HEK293T (cell line): ENCODE measurements at places on chromosomes 3 and 15.
A peak's percentile ranks its signal among the peaks of the same experiment; 100 is the strongest.

DNA sequence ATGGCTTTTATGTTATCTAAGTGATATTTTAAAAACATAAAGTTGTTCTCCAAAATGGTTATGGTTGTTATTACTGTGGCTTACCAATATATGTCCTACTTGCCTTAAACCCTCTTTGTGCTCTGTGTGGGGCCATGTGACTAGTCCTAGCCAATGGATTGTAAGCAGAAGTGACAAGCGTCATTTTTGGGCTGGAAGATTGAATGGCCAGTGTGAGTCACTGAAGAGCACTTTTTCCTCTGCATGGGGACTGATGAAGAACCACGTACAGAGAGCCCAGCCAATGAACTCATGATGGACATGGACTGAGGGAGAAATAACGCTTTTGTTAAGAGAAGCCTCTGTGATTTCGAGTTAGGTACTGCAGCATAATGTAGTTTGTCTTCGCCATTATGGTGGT lies 332.7 kb downstream of the EDEM1 start:
- DNase-seq: no peak

- DNase-seq: no peak
Observed at GRCh38 chr3:171347301-171348039, 112.7 kb downstream of the TNIK start.

- no peak for DNase-seq
Observed at GRCh38 chr3:149245738-149246451, 24.3 kb upstream of the CP start.

GRCh38 chr15:80778964-80779657 lies at the start of gene CEMIP:
CEMIP (plus strand) TSS chr15:80779370; CDS start chr15:80873880, 94,510 bp downstream.
- peak; percentile 90 for DNase-seq

DNA sequence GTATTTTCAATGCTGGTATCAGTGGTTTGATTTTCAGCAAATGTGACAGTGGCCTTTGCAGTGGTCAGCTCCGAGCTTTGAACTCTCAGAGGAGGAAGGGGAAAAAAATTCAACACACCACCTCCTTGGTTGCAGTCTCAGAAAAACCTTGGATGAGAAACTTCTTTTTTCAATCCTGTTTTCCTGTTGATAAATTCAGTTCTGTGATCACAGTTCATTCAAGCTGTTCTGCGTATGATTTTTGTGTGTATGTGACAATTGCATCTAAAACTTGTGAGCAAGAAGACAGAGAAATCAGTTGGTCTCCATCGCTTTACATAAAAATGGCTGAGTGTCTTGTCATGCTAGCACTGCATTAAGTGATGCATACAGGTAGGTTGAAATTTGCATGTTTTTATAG lies 19.2 kb downstream of the ZBTB38 start:
- DNase-seq: no peak

DNA sequence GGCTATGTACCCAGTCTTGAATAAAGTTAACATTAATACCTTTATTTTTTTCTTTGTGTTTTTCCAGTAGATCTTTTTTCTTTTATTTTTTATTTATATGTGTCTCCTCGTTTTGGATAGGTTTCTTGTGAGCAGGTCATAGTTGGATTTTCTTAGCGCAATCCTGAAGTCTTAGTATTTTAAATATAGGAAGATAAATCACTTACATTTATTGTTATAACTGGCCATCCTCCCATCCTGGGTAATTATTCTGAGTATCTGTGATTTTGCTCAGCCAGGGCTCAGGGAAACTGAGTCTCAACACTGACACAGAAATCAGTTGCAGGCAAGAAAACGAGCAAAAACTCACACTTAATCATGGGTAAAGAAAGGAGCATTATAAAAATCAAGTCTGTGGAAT lies 11.6 kb upstream of the SLCO3A1 start:
- DNase-seq: no peak
